Inflammatory macrophage treated with lipopolysaccharide for 1 hour (primary cell): ENCODE measurements at places on chromosomes 4 and X.

DNA sequence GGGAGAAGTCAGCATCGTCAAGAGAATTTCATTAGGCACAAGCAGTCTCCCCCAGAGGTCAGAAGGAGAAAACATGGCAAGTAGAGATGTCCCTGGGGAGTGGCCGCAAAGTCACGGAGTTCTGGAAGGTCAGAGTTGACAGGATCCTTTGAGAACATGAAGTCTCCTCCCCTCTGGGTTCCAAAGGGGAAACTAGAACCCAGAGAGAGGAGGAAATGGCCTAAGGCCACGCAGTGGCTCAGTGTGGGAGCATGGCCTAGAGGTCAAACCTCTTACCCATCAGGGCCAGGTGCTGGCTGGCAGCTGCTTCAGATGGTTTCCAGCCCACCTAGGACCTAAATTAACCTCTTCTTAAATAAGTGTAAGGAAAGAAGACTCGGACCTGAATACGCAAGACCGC, 884 bp downstream of the IDH3G start:
- peak; percentile 44 for DNase-seq

- DNase-seq, result no peak
These were observed 3.8 kb downstream of the ZFX start for GRCh38 chrX:24153178-24153795.

DNA sequence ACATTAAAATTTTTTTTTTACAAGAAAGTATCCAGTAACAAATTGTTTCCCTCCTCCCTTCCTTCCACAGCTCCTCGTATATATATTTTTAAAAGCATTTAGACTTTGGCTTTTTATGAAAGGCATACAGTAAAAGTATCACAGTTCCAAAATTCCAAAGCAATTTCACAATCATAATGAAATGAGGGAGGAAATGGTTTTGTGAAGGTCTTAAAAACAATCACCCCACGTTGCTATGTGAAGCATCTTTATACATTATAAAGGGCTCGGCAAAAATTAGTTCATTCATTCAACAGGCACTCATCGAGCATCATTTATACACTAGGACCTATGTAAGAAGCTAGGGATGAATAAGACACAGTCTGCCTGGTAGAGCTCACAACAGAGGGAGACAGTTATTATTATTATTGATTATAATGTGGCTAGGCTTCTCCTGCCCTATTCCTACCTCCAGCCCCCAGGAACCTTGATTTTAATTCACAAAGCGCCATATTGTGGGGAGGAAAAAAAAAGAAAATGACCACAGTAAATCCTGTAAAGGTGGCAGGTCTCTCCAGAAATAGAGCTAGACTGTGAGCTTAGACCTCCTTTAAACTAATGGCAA, 239.9 kb downstream of the MAML3 start:
- no peak for DNase-seq

- no peak for DNase-seq
These were observed 53.6 kb downstream of the FHIP1A start for GRCh38 chr4:151462554-151462953.

DNA sequence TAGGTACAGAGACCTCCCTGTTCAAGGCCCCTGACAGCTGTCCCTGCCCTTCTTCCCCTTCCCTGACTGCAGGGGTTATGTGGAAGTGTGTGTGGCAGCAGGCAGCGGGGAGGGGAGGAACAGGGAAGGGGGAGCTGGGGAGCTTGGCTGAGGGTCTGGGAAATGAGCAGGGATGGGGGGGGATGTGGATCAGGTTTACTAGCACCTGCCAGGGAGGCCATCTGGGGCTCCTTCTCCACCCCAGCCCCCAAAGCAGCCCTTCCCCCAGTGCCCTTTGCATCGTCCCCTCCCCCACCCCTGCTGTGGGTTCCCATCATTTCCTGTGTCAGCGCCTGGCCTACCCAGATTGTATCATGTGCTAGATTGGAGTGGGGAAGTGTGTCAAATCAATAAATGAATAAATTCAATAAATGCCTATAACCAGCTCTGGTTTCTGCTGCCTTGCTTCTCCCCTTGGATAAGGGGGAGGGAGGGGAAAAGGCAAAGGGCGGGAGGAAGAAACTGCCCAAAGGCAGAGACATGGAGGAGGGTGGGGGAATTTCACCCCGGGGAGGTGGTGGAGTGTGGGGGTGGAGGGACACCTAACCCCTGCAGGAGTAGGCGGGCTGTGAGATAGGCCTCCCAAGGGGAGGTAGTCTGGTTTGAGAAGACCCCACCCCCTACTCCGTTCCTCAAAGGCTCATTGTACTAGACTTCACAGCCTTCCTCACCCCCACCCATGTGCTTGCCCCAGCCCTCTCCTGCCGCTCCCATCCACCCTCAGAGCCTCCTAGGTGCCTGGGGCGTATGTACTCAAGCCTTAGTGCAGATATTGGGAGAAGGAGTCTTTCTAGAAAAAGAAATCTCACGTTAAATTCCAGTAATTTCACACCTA, 3.2 kb downstream of the CXorf65 start:
- DNase-seq, result no peak

GRCh38 chr4:148114436-148114835, 327.8 kb downstream of the NR3C2 start:
- DNase-seq, result no peak

DNA sequence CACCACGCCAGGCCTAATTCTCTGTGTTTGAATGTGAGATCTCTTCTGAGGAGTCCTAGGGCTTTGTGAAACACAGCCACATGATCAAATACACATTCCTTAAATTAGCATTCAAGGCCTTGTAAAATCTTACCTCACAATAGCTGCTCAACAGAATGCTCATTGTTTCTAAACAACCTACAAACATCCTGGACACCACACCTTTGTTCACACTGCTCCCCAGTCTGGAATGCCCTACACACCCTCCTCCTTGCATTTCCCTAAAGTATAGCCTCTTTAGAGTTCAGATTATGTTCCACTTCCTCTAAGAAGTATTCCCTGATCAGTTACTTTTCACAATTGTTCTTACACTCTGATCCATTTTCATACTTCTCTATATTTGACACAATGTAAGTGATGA, 110.6 kb downstream of the AGTR2 start:
- no peak for DNase-seq
